ENCODE measurements at places on chromosomes 6 and 20.

DNA sequence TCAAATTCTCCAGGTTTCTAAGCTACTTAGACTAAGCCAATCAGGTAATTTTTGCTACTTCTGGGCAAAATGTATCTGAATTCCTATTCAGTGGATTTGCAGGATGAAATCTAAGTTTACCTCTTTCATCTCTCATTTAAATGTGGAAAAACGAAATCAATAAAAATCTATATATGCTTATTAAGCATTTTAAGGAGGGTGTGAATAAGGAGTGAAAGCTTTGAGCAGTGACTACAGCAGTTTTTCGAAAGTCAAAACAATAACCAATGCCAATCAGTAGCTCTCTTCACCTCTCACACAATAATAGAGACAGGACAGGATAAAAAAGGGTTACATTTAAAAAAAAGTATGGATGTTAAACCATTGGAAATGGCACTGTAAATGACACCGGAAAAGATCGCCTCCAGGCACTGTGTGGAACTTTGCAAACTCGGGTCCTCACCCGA is 476 bp upstream of the BCKDHB start:
- no peak for DNase-seq

- no peak for DNase-seq
Observed at GRCh38 chr6:150576651-150577226, 22.9 kb upstream of the PLEKHG1 start.

- no peak for DNase-seq
Observed at GRCh38 chr6:70414813-70415212, 1.5 kb downstream of the FAM135A start.

- DNase-seq, result no peak
Observed at GRCh38 chr20:43904827-43905177, 9.8 kb upstream of the TOX2 start.

DNA sequence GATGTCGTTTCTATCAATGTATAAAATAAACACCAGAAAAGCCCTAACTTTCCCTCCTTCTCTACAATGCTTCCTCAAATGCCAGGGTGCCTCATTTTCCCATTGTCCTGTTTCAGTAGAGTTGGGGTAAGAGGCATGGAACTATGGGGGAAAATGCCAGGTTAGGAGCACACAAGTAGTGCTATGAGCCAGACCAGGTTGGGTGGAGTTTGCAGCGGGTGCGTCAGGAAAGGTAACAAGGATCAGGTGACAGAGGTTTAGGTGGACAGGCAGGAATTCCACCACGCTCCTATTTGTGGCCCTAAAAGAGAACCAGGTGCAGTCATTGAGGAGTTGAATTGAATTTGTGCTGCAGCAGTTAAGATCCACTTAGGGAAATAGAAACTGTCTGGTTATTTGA is 36.5 kb downstream of the SYTL3 start:
- DNase-seq, result no peak

DNA sequence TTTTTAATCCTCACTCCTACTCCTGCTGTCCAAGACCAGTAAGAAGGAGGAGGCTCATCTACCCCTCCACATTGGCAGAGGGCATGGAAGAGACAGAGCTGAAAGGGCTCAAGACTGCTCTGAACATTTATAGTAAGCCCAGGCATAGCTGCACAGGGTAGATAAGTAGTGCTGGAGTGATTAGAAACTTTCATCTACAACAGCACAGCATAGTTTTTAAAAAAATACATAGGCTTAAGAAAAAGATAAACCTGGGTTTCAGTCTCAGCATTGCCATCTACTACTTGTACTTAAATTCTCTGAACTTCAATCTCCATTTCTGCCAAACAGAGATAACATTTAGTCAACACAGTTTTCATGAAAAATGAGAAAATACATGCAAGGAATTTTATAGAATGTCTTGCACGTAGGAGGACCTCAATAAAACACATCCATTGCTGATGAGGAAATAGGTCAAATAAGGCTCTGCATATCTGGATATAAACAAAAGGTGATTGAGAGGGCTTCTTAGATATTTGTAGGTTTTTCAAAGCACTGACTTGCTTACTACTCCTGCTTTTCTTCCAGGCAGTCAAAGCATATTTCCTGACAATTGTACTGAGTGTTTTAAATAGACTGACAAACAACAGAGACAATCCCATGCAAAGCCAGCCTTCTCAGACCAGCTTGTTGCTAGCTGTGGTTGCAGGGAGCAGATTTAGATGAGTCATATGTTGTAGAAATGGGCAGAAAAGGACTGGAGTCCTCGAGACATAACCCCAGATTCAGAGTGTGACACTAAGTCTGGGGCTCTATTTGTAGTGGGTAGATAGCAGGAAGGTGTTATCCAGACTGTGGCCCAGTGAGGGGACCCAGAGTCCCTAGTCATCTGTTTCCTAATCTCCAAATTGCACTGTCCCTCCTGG is 107.4 kb upstream of the TAB2 start:
- DNase-seq, result peak; percentile 58

GRCh38 chr6:131854803-131855202 is 47.0 kb downstream of the ENPP1 start:
- no peak for DNase-seq

GRCh38 chr20:11117808-11118528 is 444.2 kb upstream of the JAG1 start:
- peak; percentile 29 for DNase-seq

DNA sequence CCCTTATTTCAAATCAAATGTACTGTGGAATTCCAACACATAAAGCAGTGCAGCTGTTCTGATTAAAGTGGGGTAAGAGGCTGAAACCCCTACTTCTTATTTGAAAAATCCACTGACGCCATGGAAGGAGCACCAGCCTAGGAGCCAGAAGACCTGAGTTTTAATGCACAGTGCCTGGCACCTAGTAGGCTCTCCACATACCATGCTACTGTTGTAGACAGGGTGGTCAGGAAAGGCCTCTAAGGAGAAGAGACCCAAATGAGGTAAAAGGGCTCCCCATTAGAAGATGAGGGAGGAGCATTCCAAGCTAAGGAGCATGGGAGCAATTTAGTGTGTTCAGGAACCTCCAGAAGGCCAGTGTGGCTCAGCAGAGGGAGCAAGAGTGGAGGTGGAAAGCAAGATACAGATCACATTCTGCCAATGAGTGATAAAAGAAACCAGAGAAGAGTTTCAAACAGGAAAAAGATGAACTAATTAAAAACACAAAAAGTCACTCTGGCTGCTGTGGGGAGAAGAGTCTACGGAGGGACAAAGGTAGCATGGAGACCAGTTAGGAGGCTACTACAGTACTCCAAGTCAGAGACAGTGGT is 11.8 kb upstream of the ZNF76 start:
- DNase-seq, result no peak

- DNase-seq, result no peak
Observed at GRCh38 chr6:19413323-19413722, 423.8 kb upstream of the ID4 start.

DNA sequence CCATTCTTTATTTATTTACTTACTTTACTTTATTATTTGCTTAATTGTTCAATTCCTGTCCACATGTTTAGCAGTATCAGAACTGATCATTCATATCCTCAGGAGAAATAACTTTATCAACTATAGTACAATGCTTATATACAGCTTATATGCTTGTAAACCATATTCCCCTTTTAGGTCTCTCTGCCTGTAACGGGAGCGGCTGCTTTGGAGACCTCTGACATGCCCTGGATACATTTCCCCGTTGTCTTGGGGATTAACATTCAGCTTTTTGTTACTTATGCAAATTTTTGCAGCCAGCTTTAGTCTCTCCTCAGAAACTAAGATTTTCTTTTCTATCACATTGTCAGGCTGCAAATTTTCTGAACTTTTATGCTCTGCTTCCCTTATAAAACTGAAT is 17.6 kb upstream of the FUT9 start:
- no peak for DNase-seq
